ENCODE measurements at places on chromosomes 7 and 10. TPM values are rescaled to one million over a fixed set of nuclear protein-coding genes. Genes with fewer than 3 reads are reported as not detected.

Gene NPC1L1
- not detected for total RNA-seq

Gene CTBP2
- 125 TPM for total RNA-seq

Gene ZNF239
- total RNA-seq, result 1.2 TPM

Gene CYP2C19
- not detected for total RNA-seq

Gene MACROH2A2
- total RNA-seq, result 17.6 TPM

Gene PLCE1
- 0.85 TPM for total RNA-seq

Gene HMX3
- total RNA-seq, result not detected

Gene KNDC1
- total RNA-seq, result under 0.01 TPM

Gene NPTX2
- not detected for total RNA-seq

Gene CFAP46
- total RNA-seq, result not detected

Gene ASAH2
- 0.24 TPM for total RNA-seq

Gene FKBP6
- total RNA-seq, result not detected
